ENCODE measurements at places on chromosomes 7 and 10. TPM values are rescaled to one million over a fixed set of nuclear protein-coding genes. Genes with fewer than 3 reads are reported as not detected.
A peak's percentile ranks its signal among the peaks of the same experiment; 100 is the strongest.

- DNase-seq = no peak
- no peaks in the 10 kb centered on the region for H3K4me1 ChIP-seq
- H3K4me3 ChIP-seq = peak overlapping the region; percentile 89
- peak overlapping the region; percentile 63 for H3K27ac ChIP-seq
These were observed 402 bp upstream of the TMEM168 start for GRCh38 chr7:112790586-112791003.

DNA sequence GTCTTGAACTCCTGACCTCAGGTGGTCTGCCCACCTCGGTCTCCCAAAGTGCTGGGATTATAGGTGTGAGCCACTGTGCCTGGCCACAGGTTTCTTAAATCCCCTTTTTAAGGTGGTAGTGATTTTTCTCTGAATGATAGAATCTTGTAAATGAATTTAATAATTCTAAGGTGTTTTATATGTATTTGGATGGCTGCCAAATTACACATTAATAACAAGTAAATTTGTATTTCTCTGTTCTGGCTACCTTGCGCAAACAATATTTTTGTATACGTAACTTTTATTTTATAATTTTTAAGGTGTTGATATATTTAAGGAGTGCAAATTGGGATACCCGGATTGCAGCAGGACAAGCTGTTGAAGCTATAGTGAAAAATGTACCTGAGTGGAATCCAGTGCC is 16.1 kb downstream of the BTAF1 start:
- no peak for DNase-seq
- peaks cover 29% of the 10 kb centered on the region for H3K36me3 ChIP-seq
- H3K27me3 ChIP-seq = no peaks in the 10 kb centered on the region
- H3K27ac ChIP-seq = no peak overlapping the region

DNA sequence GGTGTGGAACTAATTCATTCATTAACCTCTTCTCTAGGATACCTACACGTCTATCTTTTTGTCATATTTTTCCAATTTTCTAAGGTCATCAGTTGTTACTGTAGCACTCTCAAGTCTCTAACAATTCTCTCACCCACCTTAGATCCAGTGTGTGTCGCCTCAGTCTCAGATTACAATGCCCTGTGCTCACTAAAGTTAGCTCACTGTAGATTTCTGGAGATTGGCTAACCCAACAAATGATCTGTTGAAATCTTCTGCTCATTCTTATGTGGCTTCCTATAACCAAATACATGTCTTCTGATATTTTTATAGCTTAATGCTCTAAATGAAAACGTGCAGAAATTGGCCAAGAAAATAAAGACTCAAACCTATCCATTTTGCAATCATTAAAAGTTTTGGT is 142.6 kb downstream of the SLC25A13 start:
- DNase-seq = peak; percentile 25
- no peaks in the 10 kb centered on the region for H3K4me1 ChIP-seq
- H3K36me3 ChIP-seq = peaks cover 7% of the 10 kb centered on the region
- no peak overlapping the region for H3K27ac ChIP-seq
- H3K4me3 ChIP-seq = no peak overlapping the region
- H3K27me3 ChIP-seq = no peaks in the 10 kb centered on the region

GRCh38 chr7:64643566-64643965 is 22.4 kb upstream of the ZNF107 start:
- no peak overlapping the region for H3K27ac ChIP-seq
- DNase-seq = no peak
- H3K27me3 ChIP-seq = no peaks in the 10 kb centered on the region
- no peaks in the 10 kb centered on the region for H3K36me3 ChIP-seq

TPST1 gene
- total RNA-seq = 49.7 TPM

TBRG4 gene
- 56.7 TPM for total RNA-seq

DNA sequence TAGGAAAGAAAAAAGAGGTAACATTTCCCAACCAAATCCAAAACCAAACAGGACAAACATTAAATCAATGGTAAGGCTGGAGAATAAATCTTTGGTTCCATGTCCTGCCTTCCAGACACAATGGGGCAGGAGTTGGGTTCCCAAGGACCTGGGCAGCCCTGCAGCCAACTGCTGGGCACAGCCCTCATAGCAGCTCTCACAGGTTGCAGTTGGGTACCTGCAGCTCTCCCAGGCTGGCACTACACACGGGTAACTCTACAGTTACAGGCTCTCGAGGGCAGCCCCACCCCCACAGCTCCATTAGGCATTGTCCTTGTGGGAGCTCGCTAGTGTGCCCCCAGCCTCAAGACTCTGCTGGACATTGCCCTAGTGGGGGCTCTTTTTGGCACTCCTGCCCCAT is 7.5 kb downstream of the GRB10 start:
- no peaks in the 10 kb centered on the region for H3K36me3 ChIP-seq
- H3K4me1 ChIP-seq = no peaks in the 10 kb centered on the region
- no peak overlapping the region for H3K27ac ChIP-seq
- no peaks in the 10 kb centered on the region for H3K27me3 ChIP-seq
- no peak overlapping the region for H3K4me3 ChIP-seq
- DNase-seq = no peak

DNA sequence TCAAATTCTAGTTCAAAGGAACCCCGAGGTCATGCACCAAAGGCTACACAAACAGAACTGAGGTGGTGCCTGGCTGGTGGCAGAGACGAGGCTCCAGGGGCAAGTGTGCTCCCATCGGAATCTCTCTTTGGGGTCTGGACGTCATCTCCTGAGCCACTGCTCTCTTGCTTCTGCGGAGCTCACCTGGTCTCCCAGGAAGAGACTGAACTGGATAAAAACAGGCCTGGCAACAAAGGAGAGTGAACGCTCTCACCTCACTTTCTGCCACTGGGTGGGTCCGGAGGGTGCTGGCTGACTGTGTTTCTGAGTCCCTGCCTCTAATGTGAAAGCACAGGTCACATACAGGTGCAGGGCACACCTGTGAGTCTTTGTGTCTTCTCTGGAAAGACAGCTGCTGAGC is 22.4 kb downstream of the VIPR2 start:
- no peak overlapping the region for H3K27ac ChIP-seq
- DNase-seq = no peak
- H3K4me3 ChIP-seq = no peak overlapping the region
- no peaks in the 10 kb centered on the region for H3K4me1 ChIP-seq
- no peaks in the 10 kb centered on the region for H3K36me3 ChIP-seq

DHX32 gene
- 27.8 TPM for total RNA-seq

GRCh38 chr7:138167222-138167621 is 91.0 kb downstream of the AKR1D1 start:
- H3K27ac ChIP-seq = no peak overlapping the region
- no peak overlapping the region for H3K4me3 ChIP-seq
- H3K4me1 ChIP-seq = no peaks in the 10 kb centered on the region
- no peaks in the 10 kb centered on the region for H3K36me3 ChIP-seq
- no peak for DNase-seq
- H3K27me3 ChIP-seq = no peaks in the 10 kb centered on the region

- no peak overlapping the region for H3K4me3 ChIP-seq
- no peaks in the 10 kb centered on the region for H3K36me3 ChIP-seq
- H3K27me3 ChIP-seq = no peaks in the 10 kb centered on the region
These were observed 96.1 kb upstream of the EFCAB10 start for GRCh38 chr7:105677410-105677730.

DNA sequence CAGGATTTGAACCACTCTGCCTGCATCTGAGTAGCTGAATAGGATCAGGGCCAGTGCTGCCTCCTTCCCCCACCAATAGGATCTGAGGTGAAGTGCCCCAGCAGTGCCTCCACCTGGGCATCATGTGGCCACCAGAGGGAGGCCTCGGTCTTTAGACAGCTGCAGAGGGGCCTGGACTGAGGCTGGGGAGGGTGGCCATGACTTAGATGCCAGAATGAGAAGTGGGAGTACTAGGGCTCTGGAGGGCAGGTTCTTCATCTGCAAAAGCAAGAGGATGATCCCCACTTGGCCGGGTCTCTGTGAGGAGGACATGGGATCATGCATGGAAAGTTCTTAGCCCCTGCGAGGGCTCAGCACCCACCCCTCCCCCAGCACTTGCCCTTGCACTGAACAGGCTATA is 56.9 kb downstream of the NEUROG3 start:
- no peaks in the 10 kb centered on the region for H3K36me3 ChIP-seq
- no peak overlapping the region for H3K4me3 ChIP-seq
- no peaks in the 10 kb centered on the region for H3K4me1 ChIP-seq
- no peak for DNase-seq

- no peaks in the 10 kb centered on the region for H3K27me3 ChIP-seq
- H3K4me3 ChIP-seq = peak overlapping the region; percentile 92
- peak; percentile 15 for DNase-seq
- peaks cover 2% of the 10 kb centered on the region for H3K4me1 ChIP-seq
These were observed 1.8 kb downstream of the SEPTIN7 start for GRCh38 chr7:35802649-35803048.

DNA sequence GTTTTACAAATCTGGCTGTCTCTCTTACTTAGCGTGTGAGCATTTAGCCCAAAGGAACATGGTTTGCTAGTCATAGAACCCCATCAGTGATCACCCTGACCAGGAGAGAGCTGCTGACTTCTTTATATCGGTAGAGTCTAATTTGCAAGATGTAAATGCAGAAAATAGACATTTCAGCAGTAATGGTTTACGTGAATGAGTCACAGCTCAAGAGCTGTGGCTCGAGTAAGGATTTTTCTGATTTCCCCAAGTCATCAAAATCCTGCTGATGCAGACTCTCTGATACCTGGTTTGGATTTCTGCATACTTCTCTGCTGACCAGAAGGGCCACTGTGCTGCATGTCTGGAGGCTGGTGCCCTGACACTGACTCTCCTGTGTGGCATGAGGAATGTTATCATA is 25.7 kb downstream of the NUB1 start:
- peak overlapping the region; percentile 81 for H3K27ac ChIP-seq
- DNase-seq = peak; percentile 78
- peaks cover 10% of the 10 kb centered on the region for H3K36me3 ChIP-seq

FAM13C gene
- total RNA-seq = 3.3 TPM

DNA sequence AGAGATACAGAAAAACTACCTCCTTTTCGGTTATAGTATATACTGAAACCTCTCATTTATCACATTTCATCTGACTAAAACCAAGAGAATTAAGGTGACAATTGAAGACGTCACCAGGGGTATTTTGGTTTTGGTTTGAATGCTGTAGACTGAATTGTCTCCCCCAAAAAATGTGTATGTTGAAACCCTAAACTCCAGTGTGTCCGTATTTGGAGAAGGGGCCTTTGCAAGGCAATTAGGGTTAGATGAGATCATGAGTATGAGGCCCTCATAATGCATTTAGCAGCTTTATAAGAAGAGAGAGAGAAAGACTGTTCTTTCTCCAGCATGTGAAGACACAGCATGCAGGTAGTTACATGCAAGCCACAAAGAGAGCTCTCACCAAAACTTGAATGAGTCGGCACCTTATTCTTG is 59.5 kb downstream of the CACNA2D1 start:
- no peak overlapping the region for H3K4me3 ChIP-seq
- H3K4me1 ChIP-seq = peaks cover 3% of the 10 kb centered on the region
- no peak overlapping the region for H3K27ac ChIP-seq
- no peak for DNase-seq
- no peaks in the 10 kb centered on the region for H3K27me3 ChIP-seq
